NCI-H2081 treated with DMSO at 0.1 percent for 48 hours (cell line): ENCODE measurements at places on chromosomes 4 and X.

GRCh38 chrX:139762400-139763183, 54.6 kb upstream of the MCF2 start:
- DNase-seq, result no peak

GRCh38 chr4:112944006-112944405, 105.4 kb upstream of the ANK2 start:
- no peak for DNase-seq

DNA sequence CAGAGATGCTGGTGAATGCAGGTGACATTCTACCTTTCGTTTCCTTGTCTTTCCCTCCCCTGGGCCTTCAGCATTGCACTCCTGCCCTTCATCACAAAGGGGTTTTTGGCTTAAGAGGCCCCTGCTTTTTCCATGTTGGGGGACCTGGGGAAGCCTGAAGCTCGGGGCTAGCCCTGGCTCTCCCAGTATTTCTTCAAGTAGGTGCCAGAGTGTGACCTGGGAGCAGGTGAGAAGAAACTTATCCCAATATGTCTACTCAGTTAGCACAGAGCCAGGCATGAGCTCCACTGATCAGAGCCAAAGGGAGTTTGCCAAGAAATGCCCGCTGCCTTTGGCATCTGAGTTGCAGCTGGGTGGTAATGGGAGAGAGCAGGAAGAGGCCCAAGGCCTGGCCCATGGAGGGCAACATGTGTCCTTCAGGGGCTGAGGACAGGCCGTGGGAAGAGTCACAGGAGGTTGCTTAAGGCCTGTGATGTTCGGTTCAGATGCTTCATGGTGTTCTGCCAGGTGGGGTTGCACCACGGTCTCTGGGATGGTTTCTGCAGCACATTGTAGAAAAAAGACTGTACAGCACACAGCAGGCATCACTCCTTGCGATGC, 7.6 kb downstream of the PRRG3 start:
- no peak for DNase-seq

DNA sequence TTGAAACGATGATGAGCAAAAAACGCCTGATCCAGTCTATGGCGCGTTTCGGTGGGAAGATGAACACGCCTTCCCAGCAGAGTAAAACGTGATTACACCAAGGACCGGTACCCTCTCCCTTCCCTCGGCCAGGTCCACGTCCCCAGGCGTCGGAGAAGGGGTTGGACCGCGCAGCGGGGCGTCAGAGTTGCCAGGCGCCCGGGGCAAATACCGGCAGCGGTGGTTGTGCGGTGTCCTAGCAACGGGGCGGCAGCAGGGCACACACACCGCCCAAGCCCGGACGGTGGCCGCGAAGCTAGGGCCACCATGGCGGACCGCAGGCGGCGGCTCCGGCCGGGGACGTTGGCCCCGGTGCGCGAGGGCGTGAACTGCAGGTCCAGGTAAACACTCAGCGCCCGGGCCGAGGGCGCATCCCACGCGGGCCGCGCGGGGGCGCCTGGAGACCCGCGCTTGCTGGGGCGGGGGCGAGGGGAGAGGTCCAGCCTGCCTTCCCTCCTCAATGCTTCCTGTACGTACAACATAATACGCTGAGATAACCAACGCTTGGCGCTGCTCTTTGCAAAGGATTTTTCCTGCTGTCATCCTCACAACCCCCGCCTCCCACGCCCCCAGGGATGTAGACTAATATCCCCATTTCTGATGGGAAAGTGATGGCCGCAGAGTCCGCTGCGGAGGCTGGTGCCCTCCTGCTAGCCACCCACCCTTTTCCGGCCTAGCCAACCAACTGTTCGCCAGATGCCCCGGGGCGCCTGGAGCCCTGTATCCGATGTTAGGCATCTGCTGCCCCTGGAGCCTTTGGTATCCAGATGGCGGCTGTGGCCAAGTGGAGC, at the start of gene FAM47E:
TSS of gene FAM47E (plus strand) at position 281 of the 830 bp plus-strand sequence. CDS start at position 307, 26 bp downstream.
- peak; percentile 6 for DNase-seq

DNA sequence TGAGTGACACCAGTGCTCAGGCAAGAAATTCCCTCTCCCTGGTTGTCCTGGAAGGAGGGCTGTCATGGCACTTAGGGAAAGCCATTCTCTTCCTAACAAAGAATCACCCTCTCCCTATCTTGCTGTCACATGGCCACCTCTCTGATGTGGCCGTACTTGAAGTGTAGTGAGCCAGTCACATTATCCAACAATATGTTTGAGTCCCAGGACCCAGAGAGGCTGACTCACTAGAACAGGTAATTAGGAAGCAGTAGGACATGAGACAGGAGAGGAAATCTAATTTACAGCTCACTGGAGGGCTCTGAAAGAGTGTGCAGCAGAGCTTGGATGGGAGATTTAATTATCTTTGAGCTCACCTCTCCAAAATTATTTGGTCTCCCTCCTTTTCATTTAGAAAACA, 299.1 kb downstream of the ARHGAP24 start:
- DNase-seq, result no peak

DNA sequence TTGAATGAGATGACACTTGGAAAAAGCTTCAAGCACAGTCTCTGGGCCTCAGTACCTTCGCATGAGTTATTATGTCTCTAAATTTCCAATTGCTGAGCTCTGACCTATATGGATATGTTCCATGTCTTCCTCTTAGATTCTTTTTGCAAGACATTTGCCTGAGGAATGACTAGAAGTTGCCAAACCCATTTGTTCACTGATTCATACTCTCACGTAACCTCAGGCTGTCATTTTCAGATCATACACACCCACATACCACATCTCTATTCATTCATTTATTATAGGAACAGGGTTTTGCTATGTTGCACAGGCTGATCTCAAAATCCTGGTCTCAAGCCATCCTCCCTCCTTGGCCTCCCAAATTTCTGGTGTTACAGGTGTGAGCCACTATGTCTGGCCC, 2137.1 kb upstream of the TENM3 start:
- DNase-seq, result no peak

DNA sequence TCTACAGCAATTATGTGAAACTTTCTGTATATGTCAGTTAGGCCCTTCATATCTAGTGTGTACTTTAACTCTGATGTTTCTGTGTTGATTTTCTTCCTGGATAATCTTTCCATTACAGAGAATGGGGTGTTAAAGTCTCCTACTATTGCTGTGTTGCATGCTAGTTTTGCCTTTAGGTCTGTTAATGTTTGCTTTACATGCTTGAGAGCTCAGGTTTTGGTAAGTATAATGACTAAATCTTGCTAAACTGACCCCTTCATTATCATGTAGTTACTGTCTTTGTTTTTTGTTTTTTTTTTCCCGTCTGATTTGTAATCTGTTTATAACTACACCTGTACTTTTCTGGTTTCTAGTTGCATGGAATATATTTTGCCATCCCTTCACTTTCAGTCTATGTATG, 63.6 kb upstream of the UGT2B15 start:
- no peak for DNase-seq

DNA sequence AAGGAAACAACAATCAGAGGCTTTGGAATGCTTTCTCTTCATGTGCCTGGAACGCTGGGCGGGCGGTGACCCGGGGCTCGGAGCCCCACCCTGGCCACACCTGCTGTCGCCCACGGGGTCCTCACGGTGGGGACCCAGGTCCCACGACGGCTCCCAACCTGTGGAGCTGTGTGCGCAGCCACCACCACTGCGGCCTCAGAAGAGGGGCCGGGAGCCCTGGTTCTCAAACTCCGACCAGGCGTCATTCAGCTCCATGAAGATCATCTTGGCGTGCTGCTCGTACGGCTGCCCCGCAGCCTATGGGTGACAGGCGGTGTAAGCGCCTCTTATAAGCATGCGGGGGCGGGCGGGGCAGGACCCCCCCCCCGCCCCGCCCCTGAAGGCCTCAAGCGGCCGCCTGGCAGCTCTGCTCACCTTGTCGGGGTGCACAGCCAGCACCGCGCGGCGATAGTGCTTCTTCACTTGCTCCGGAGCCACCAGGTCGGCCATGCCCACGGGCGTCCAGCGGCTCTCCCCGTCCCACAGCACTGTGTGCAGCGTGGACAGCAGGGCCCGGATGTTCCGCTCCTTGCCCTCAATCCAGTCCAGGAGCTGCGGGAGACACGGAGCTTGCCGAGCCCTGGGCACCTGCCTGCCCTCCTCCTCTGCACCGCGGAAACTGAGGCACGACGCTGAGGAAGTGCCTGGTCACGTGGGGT, 23.7 kb upstream of the CPLX1 start:
- no peak for DNase-seq

DNA sequence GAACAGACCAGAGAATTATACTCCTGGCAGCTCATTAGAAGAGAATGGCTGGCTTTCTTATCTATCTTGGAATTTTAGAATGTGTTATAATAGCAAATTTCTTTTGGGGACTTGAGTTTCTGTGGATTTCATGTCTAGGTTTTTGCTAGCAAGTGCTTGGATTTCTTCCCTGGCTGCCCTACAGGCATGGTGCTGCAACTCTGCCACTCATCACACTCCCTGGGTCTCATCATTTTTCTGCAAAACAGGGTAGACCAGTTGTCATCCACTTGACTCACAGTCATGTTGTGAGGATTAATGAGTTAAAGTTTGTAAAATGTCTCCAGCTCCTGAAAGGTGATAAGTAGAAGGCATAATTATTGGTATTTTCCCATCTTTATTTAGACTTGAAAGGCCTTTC, 60.7 kb upstream of the LCORL start:
- DNase-seq, result no peak

GRCh38 chr4:166399021-166399420, 526.0 kb downstream of the TLL1 start:
- DNase-seq, result no peak

GRCh38 chrX:136829413-136829812, 48.7 kb upstream of the ARHGEF6 start:
- DNase-seq, result no peak

DNA sequence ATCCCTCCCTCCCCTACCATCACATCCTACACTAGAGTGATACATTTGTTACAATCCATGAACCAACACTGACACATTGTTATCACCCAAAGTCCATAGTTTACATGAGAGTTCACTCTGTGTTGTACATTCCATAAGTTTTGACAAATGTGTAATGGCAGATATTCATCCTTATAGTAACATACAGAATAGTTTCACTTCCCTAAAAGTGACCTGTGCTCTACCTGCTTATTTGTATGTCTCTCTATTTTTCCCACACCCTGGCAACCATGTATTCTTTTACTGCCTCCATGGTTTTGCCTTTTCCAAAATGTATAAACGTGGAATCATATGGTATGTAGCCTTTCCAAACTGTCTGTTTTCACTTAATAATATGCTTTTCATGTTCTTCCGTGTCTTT, 42.2 kb upstream of the HPGD start:
- DNase-seq, result no peak

- no peak for DNase-seq
Observed at GRCh38 chr4:89863533-89863932, 26.6 kb upstream of the SNCA start.

DNA sequence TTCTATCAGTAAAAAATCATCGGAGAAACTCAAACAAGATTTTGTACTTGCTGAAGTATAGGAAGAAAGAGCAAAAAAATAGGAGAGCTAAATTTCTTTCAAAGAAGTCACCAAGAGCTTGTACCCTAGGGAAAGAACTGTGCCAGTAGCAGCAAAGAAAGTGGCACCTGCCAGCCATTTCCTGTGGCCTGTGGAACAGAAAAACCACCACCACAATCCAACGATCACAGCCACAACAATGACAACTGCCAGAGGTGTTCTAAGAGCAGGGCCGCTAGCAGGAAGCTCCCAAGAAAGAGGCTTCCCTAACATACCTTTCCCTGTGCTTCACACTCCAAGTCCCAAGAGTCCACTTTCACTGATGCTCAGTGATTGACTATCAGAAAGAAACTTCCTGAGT, 266.1 kb upstream of the GPC4 start:
- no peak for DNase-seq

- no peak for DNase-seq
Observed at GRCh38 chr4:90951037-90951436, 823.8 kb downstream of the CCSER1 start.

GRCh38 chr4:183563874-183564273, 59.0 kb downstream of the ING2 start:
- no peak for DNase-seq
